ENCODE measurements at places on chromosomes 11 and 22.
A peak's percentile ranks its signal among the peaks of the same experiment; 100 is the strongest.

DNA sequence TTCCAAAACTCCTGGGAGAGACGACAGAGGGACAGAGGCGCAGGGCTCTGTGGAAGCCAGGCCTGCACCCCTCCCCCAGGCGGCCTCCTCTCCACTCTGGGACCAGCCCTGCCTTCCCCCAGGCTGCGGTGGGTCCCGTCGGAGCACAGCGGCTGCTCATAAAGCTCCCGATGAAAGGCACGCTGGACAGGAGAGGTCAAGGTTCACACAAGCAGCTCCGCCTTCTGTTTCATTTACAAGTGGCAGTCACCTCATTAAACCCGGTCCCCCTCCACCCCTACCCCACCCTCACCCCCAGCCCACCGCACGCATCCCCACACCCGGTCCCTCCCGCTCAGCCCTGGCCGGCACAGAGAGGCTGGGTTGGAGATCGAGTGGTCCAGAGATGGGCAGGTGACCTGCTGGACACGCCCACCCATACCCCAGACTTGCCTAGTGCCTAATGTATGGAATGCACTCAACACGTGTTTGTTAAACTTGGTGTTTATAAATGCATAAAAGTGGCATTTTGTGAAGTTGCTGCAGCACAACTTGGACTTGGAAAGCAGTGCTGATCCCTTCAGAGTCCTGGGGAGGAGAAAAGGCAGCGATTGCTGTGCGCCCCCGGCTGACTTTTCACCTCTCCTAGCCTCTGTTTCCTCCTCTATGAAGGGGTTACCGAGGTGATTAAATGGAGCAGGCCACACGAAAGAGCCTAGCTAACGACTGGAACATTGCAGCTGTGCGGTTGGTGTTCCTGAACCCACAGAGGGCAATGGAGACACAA lies 26.0 kb downstream of the RPUSD4 start:
- no peak for DNase-seq

DNA sequence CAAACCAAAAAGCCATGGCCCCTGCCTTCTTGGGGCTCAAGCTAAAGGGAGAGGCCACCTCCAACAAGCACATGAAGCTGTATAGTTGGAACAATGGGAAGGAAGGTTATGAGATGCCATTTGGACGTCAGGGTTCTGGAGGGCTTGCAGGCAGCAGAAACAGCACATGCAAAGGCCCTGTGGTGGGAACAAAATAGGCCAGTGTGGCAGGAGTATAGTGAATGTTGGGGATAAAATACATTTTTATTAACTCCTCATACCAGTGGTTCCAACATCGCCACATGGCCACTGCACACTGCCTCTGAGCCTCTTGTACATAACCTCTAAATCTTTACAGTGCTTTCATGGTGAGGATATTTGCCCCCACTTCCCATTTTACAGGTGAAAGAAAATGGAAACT lies 32.2 kb upstream of the MN1 start:
- no peak for DNase-seq

- no peak for DNase-seq
These were observed 61.4 kb downstream of the ABTB2 start for GRCh38 chr11:34296412-34296811.

- no peak for DNase-seq
These were observed 78.5 kb upstream of the NCAM1 start for GRCh38 chr11:112882494-112883381.

- no peak for DNase-seq
These were observed 36.5 kb upstream of the SLC22A24 start for GRCh38 chr11:63180536-63180935.

DNA sequence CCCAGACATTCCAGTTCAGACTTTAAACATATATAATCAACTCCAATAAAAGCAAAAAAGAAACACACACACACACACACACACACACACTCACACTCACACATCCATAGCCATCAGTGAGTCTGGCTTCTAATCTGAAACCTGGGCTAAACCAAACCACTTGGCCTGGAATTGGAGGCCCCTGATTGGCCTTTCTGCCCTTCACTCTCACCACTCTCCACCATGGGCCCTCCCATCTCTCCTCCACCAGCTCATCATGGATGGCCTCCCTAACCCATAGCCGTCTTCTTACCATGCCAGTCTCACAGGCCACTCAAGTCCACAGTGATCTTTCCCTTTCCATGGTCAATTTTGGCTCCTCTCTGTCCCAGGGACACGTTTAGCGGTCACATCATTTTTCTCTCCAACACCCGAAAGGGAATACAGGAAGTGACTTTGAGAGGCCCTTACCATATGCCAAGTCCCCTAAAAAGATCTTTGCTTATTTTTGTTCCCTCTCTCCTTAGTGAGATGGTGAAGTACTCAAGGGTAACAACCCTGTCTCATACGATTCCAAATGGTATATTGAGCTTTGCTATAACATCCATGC lies 66.6 kb downstream of the ENDOD1 start:
- DNase-seq, result no peak

GRCh38 chr11:12164061-12165014 lies 53.9 kb downstream of the MICAL2 start:
- peak; percentile 92 for DNase-seq

GRCh38 chr11:71499546-71499945 lies 27.5 kb upstream of the KRTAP5-7 start:
- DNase-seq, result no peak

GRCh38 chr11:8247312-8247711 lies 16.4 kb downstream of the LMO1 start:
- DNase-seq, result no peak

- no peak for DNase-seq
These were observed 40.7 kb upstream of the CLMP start for GRCh38 chr11:123235656-123236261.

GRCh38 chr11:119057000-119057769 lies at the start of gene HYOU1:
Gene HYOU1, minus strand, starts transcription at chr11:119057205. Its CDS starts 1,045 bp downstream, at chr11:119056160.
- DNase-seq, result peak; percentile 81

DNA sequence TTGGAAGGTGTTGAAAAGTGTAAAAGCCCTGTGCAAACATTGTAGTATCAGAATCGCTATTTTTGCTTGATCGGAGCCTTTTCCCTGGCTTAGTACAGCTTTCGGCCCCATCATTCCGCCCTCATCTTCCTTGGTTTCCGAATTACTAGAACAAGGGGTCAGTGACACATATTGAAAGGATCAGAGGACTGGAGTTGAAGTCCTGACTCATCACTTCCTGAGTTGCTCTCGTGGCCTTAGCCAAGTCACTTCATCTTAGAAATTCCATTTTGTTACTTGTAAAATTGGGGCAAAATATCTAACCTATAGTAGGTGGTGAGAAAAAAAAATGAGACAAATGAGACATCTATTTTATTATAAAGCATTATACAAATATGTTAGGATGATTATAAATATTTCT lies 375.0 kb downstream of the NTM start:
- no peak for DNase-seq

GRCh38 chr11:12075822-12076821 lies 34.3 kb upstream of the MICAL2 start:
- DNase-seq, result peak; percentile 98

GRCh38 chr11:47185305-47186075 lies 744 bp downstream of the PACSIN3 start:
- DNase-seq, result no peak

DNA sequence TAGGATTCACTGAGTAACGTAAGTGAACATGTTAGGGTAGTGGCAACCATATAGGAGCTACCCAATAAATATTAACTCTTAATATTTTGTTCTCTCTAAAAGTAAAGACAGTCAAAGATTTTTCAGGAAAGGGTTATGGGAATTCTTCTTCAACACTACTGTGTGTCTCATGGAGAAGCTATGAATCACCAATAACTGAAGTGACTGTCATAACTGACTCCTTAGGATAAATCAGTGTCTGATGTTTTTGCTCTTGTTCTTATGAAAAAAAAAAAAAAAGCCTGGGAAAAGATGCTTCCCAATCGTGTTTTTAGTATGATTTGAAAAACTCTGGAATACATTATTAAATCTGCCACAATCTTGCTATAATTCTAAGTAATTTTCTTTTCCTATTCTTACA lies 111.2 kb upstream of the CEP126 start:
- no peak for DNase-seq

DNA sequence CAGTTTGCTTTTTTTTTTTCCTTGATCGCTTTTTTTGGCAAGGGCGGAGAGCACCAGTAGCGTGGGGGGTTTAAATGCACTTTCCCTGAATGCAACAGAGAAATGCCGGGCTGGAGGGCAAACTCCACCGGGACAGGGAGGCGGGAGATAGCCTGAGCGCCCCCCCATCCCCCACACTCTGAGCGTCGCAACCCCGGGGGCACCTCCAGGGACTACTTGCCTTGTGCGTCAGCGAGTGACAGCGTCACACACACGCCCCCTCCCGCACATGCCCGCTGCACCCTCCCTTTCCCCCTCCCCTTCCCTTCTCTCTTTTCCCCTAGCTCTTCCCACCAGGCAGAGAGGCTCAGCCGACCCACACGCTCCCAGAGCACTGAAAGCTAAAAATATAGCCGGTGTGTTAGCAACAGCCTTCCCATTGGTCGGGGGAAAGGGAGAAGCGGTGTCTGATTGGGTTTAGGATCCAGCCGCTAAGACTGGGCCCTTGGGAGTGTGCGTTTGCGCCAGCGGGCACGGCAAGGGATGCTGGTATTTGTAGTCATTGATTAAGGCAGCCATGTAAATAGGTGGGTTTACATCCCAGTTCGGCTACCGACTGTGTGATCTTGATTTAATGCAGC lies 1.7 kb upstream of the TOB2 start:
- DNase-seq, result peak; percentile 99

DNA sequence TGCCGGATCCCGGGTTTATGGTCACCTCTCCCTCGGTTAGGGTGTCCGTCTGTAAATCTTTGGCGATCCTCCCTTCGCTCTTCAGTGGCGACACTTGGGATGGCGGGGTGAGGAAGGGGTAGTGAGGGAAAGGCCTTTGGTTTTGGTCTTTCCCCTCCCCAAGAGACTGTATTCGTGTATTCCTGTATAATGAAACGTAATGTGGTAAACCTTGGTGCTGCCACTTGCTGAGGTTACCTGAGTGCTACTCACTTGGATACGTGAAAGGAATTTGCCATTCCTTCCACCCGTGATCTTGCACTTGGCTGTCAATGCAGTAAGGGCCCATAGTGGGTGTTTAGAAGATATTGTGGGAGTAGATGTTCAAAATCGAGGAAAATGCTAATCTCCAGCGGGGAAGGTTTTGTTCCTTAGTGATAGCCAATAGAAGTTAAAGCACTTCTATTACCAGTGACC lies 578 bp upstream of the NUP160 start:
- DNase-seq, result no peak

GRCh38 chr11:119025099-119025473 lies 5.6 kb downstream of the SLC37A4 start:
- no peak for DNase-seq

DNA sequence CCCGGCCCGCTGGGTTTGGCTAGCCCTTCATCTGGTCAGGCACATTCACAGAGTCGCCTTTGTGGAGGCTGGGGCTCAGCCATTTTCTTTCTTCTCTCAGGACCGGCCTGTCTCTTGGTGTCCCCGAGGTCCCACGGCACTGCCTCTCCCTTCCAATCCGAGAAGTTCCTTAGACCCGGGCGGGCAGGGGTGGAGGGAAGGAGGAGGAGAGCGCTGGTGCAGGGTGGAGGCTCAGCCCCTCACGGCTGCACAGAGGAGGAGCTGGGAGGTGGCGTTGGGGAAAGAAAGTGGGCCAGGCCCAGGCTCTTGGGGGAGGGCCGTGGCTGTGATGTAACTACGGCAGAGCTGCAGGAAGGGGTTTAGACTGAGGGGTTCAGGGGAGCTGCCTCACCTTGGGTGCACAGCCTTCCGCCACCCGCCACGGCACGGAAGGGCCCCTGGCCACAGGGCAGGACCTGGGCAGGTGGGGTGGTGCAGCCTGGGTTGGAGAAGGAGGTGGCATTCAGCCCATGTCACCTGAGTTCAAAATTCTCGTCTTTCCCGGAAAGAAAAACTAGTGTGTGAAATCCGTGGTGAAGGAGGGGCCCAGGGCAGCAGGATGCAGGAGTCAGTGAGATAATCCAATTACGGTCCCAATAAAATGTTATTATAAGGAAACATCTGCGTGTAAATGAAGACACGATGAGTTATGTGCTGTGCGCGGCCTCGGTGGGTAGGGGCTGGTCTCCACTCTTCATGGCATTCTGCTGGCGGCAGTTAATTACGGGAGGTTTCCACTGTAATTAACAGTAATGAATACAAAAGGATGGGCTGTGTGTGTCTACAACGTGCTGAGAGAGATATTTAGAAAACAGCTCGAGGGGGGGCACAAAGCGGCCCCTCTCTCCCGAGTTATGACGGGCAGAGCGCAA lies 1.7 kb downstream of the BRSK2 start:
- no peak for DNase-seq

DNA sequence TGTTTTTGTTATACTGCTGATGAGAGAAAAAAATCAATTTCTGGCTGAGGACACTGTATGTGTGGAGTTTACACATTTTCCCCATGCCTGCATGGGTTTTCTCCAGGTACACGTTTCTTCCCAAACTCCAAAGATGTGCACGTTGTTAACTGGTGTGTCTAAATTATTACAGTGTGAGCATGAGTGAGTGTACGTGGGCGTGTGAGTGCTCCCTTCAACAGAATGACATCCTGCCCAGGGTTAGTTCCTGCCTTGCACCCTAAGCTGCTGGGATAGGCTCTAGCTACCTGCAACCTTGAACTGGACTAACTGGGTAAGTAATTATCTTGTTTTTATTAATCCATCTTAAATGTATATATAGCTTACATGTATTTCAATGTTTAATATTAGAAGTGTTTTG lies 5.5 kb downstream of the NPAT start:
- DNase-seq, result no peak

GRCh38 chr11:79333355-79333754 lies 107.5 kb downstream of the TENM4 start:
- DNase-seq, result no peak

GRCh38 chr22:36369922-36370791 lies 17.6 kb downstream of the MYH9 start:
- DNase-seq, result peak; percentile 81

DNA sequence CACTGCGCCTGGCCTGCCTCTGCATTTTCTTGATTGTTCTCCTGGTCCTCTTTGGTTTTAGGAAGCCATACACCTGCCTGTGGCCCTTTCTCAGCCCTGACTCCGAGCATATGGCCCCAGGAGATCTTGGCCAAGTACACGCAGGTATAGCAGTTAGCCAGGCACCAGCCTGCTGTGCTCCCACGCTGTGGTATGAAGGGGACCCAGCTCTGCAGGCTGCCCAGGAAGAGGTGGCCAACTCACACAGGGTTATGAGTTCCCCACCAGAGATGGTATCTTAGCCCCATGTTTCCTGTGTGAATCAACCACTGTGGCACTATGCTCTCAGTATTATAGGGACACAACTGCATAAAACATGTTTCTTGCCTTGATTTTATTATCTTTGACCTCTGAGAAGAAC lies 31.1 kb downstream of the SGSM3 start:
- no peak for DNase-seq

DNA sequence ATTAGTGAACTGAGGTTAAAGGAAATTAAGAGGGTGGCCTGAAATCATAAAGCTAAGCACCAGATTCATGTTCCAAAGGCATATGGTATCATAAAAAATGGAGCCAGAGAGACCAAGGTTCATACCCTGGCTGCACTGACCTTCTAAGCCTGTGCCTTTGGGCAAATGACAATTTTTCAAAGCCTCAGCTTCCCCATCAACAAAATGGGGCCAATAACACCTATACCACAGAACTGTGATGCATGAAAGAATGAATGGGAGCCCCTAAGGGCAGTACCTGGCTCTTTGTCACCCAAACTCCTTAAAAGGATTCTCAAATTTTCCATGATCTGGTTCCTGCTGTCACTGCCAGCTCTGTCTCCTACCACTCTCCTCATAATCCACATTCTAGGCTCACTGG lies 72.5 kb downstream of the RAB30 start:
- no peak for DNase-seq

GRCh38 chr11:131288521-131289091 lies 81.8 kb upstream of the NTM start:
- DNase-seq, result no peak

GRCh38 chr11:78351193-78351592 lies 66.4 kb downstream of the GAB2 start:
- DNase-seq, result no peak
